Fibroblast of skin of left biceps (primary cell): ENCODE measurements at places on chromosomes 1 and 21.

DNA sequence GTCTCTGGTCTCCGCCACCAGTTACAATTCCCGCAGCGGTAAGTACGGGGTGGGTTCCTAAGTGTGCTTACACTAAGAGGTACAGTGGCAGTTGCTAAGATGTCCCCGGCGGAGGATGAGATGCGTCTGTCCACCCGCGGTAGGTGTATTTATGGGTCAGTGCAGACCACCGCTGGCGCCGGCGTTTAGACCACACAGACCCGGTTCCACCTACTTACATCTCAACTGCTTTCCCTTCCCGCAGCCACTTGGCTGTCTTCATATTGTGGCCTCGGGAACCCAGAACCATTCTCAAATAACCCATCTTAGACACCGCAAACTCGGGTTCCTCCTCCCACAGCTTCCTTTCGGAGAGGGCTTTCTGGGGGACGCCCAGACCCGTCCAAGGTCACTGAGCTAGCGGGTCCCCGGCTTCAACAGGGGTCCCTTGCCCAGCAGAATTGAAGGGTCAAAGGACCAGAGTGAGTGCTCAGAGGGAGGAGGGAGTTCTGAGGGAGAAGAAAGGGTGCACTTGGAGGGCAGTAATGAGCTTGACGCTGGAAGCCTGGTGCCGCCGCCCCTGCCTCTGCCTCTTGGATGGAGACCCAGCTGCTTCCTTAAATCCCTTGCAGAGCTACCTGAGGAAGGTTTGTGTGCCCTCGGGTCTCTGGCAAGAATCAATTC is 8.6 kb downstream of the NR5A2 start:
- no peak for DNase-seq

- no peak for DNase-seq
Observed at GRCh38 chr1:67892476-67893125, 59.3 kb upstream of the GNG12 start.

GRCh38 chr1:242602001-242602400 is 77.5 kb upstream of the PLD5 start:
- DNase-seq = no peak

GRCh38 chr21:15221799-15222386 is 157.1 kb upstream of the NRIP1 start:
- peak; percentile 8 for DNase-seq

DNA sequence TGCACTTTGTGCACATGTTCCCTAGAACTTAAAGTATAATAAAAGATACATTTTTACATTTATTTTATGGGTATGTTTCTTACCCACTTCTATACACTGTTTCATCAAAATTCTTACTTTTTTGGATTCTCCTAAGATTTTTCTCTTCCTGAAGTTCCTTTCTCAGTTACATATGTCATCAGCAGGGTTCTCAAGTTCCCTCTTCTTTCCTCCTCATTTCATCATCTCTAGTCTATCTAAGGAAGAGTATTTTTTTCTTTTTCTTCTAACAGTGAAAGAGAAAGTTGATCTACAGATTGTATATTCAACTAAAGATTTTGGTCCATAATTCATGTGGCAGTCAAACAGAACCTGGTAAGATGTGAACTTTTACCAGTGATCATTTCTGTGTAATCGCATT is 41.2 kb upstream of the CYYR1 start:
- DNase-seq = peak; percentile 9

- no peak for DNase-seq
Observed at GRCh38 chr1:98086156-98086555, 165.3 kb upstream of the DPYD start.

- DNase-seq = no peak
Observed at GRCh38 chr1:85585799-85586198, 5.2 kb downstream of the CCN1 start.

GRCh38 chr1:43436371-43436770 is 17.4 kb downstream of the HYI start:
- DNase-seq = no peak

GRCh38 chr1:157274698-157275534 is 136.7 kb upstream of the ETV3 start:
- DNase-seq = peak; percentile 47

DNA sequence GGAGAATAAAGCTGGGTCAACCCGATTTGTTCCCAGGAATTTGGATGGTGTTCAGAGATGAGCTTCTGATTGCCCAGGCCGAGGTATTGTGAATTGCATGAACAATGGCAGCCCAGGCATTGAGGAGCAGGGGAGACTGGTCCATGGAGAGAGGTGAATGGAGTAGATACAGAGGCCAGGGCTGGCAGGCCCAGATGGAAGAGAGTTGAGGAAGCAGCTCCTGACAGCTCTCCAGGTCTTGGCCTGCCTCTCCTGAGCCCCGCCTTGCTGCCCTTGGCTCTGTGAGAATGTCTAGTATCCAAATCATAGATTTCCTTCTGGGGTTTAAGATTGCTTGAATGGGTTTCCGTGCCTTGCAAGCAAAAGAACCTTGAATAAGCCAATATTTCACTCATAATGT is 11.5 kb downstream of the ABCA4 start:
- no peak for DNase-seq

- no peak for DNase-seq
Observed at GRCh38 chr1:119333163-119333896, 35.3 kb upstream of the HAO2 start.

DNA sequence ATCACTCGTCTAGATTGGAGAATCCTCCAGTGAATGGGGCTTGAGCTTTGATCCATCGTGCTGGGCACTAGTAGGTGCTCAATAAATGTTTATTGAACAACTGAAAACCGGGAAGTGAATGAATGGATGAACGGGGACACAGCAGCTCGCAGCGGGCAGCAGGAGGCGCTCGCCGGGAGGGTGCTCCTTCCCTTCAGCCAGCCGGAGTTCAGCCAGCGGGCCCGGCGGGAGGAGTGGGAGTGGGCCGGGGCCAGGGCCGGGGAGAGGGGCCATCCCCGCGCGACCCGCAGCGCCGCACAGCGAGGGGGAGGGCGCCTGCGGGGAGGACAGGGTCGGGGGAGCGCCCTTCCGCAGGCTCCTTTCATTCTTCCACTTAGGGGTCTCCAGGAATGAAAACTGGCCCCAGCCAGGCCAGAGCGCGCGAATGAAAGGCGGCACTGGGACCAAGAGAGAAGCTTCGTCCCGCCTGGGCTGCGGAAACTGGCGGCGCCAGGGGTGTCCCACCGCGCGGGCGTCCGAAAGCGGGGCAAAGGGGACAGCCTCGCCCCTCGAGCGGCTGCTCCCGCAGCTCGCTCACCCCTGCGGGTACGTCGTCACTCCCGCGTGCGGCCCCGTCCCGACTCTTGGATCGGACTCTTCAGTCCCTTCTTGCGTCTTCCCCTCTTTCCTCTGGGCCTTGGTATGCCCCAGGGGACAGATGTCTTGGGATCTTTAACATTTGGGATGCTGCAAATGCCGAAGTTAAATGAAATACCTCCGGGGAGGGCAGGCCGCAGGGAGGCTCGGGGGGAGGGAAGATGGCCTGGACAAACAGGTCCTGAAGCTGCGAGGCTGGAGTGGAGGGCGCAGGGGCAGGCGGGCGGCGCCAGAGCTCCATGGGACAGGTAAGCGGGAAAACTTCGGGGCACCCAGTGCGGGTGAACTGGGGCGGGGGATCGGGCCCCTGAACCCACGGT is 3.6 kb upstream of the INAVA start:
- DNase-seq = peak; percentile 15

- DNase-seq = no peak
Observed at GRCh38 chr1:227661495-227661894, 73.6 kb downstream of the JMJD4 start.

DNA sequence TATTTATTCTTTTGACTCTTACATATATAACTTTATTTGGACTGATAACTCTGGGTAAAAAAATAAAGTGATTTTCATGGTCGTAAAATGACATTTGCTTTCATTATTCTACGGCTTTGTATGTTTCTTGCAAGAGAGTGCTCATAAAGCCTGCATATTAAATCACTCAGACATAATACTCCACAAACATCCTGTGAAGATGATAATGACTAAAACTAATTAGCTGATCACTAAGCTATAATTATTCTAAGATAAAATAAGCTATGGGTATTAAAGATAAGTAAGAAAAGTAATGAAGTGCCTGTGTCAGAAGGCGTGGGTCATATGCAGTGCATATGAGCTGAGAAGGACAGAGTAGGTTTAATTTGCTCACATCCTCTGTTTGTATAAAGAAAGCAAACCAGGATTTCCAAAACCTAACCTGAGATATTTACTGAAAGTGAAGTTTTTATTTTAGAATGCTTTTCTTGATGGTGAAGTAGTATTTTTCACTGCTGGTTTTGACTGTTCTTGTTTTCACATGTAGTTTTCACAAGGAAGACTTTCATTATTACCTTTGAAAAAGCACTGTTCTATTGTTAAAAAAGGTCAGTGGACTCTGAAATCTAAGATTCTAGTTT is 278.8 kb downstream of the AMY1C start:
- DNase-seq = no peak

DNA sequence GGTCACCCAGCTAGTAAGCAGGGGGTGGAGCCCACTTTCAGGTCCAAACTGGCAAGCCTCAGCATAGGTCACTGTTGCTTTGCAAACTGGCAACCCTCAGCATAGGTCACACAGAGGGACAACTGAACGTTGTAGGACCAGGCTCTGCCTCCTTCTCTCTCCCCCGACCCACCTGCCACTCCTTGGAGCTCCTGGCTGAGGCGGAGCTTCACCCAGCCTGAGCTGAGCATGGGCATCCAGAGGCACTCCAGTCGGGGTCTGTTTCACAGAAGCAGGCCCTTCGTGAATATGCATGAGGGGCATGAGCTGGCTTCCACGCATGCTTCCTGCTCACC is 24.2 kb downstream of the CAPZB start:
- DNase-seq = no peak

DNA sequence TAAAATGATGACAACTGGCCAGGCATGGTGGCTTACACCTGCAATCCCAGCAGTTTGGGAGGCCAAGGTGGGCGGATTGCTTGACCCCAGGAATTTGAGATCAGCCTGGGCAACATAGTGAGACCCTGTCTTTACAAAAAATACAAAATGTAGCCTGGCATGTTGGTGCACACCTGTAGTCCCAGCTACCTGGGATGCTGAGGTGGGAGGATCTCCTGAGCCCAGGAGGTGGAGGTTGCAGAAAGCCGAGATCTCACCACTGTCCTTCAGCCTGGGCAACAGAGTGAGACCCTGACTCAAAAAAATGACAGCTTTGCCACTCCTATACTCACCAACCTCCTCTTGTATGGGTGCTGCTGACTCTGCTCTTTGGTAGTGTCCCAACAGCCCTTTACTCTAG is 18.6 kb downstream of the SYT11 start:
- DNase-seq = no peak

GRCh38 chr1:203028784-203029553 is 2.7 kb downstream of the PPFIA4 start:
- no peak for DNase-seq

GRCh38 chr1:51952638-51953037 is 37.9 kb downstream of the RAB3B start:
- DNase-seq = no peak

DNA sequence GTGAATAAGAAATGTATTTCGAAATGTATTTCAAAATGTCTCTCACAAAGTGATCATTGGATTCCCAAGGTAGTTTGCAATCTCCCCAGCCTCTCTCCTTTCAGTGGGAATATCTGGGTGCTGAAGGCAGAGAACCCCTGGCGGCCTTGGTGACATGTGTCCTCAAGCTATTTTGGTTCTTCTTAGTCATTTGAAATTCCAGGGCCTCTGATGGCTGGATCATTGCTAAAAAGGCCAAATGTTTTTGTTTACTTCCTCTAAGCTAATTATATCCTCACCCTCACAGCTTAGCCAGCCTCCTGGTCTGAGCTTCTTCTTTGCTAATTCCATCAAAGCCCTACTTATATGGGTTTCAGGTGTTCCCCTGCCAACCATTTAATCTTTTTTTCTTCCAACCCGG is 71.2 kb downstream of the LRRC40 start:
- DNase-seq = no peak

DNA sequence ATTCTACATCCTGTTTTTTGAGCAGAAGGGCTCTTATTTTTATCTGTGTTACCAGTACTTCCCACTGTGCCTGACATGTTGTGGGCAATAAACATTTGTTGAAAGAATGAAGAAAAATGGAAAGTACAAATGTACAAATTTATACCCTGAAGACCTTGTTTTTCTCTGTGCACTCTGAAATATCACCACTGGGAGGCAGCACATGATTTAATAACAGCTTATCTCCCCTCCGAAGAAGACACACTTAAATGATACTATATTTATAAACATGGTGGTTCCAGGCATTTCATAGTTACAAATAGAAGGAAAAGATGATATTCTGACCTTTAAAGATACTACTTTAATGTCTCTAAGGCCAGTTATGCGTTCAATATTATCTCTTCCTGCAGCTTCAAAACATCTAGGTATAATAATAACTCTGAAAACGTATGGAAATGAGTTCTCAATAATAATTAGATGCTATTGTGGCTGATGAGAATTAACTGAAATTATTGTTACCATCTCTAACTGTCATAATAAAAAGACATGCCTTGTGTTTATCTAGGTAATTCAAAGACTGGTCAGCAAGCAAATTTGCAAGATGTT is 12.8 kb downstream of the DYNLT5 start:
- no peak for DNase-seq

- no peak for DNase-seq
Observed at GRCh38 chr1:227544067-227545050, 19.0 kb upstream of the ZNF678 start.

DNA sequence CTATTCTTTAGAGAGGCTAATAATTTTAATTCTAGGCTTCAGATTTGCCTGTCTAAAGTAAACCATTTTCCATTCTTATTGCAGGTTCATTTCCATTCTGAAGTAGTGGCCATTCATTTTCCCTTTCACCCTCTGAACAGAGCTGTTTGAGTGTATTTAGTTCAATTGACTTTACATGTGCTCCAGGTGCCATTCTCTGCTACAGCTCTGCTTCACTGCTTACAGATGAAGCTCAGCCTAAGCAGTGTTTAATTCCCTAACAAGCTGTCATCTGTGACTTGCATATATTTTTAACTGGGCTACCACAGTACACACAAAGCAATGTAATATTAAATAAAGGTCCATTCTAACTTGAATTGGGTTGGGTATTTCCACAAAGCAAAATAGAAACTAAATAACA is 1031.6 kb downstream of the KCNT2 start:
- no peak for DNase-seq
